Neural progenitor cell (in vitro differentiated cells): ENCODE measurements at places on chromosomes 6 and 20. TPM values are rescaled to one million over a fixed set of nuclear protein-coding genes. Genes with fewer than 3 reads are reported as not detected.

The C20orf204 gene
- total RNA-seq: 0.04 and 0.96 TPM in 2 replicates

The KCNK16 gene
- not detected in 2 replicates for total RNA-seq

The ZC2HC1B gene
- not detected in 2 replicates for total RNA-seq

The MYLK4 gene
- total RNA-seq: 0.25 TPM in 1 of 2 replicates, not detected in the other

The TSBP1 gene
- total RNA-seq: not detected in 2 replicates

- no peak for DNase-seq
Measured at GRCh38 chr6:30685157-30686008, 1.1 kb downstream of the PPP1R18 start.

DNA sequence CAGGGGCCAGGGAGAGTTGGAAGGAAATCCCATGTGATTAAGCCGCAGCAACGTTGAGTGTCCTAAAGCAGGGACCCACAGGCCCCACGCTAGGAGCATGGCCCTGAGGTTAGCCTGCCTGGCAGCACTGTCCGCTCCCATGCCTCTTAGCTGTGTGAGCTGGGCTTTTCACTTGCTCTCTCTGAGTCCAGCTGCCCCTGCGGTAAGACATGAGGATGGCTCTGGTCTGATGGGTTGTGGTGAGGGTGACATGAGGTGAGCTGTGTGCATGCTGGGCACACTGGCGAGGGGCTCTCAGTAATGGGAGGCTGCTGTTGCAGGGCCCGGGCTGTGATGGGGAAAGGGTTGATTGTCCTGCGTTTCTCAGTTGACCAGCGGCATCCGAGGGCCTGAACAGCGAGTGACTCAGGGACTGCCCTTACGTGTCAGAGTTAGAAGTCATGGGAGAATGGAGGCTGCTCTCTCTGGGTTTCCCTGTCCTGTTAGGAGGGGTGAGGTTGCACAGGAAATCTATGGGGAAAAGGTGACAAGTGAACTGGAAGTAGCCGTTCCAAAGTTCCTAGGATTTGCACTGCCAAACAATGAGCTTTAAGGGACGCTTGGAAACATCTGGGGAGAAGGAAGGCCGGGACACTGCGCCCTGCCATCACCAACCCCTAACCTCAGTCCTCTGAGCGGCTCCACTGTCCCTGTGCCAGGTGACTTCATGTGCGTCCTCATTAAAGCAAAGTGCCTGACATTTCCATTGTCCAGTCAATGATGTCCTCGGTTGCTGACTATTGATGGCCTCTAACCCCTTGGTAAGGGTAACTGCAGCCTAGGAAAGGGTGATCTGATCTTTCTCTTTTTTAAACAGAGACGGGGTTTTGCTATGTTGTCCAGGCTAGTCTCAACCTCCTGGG is 51.3 kb downstream of the ADNP start:
- no peak for DNase-seq

- DNase-seq: peak; percentile 22
Measured at GRCh38 chr20:17327185-17328148, 100.6 kb downstream of the PCSK2 start.

- no peak for DNase-seq
Measured at GRCh38 chr6:39518221-39518620, 195.7 kb upstream of the KCNK16 start.

DNA sequence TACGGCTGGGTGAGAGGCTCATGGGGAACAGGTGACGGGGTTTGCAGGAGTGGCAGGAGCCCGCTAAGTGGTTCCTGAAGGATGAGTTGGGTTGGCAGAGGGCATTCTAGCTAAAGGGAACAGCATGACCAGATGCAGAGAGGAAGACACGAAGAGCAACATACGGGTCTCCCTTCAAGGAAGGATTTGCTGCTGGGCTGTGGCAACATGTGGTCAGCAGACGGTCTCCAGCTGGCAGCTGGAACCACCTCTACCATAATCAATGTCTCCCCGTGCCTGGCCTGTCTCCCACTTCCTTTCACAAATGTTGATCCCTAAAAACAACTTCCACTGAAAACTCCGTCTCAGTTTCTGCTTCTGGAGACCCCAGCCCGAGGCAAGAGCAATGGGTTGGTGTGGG is 80.6 kb upstream of the SULF2 start:
- DNase-seq: no peak

DNA sequence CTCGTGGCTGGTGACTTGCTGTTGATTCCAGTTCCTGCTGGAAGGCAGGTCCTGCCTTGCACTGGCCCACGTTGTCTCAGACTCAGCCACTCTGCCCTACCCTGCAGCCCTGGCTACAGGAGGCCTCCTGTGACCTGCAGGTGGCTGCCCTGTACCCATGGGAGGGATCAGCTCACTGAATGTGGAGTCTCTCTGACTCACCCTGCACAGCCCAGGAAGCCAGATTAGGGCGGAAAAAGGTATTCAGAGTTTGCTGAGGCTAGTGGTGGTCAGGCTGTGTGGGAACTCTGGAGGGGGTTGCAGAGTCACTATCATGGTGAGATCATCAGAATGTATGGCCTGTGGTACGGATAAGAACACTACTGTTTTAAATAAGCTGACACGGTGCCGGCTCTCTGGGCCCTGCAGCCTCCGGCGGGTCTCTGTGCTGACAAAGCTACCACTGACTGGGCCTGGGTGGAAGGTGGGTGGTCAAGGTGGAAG is 24.7 kb upstream of the PYGB start:
- DNase-seq: peak; percentile 57

DNA sequence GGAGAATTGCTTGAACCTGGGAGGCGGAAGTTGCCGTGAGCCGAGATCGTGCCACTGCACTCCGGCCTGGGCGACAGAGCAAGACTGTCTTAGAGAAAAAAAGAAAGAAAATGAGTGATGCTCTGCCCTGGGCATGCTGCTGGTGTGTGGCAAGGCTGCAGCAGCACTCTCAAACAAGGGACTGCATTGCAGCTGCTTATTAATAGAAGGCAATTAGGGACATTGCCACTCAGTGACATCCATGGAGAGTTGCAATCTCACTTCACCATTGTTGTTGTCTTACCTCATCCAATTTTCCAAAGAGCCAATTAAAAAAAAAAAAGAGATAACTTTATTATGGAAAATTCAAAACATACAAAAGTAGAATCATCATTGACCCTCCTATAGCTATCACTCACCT is 131.1 kb downstream of the LRRC1 start:
- no peak for DNase-seq

- DNase-seq: peak; percentile 27
Measured at GRCh38 chr6:103797738-103798137, 1062.0 kb downstream of the HACE1 start.

DNA sequence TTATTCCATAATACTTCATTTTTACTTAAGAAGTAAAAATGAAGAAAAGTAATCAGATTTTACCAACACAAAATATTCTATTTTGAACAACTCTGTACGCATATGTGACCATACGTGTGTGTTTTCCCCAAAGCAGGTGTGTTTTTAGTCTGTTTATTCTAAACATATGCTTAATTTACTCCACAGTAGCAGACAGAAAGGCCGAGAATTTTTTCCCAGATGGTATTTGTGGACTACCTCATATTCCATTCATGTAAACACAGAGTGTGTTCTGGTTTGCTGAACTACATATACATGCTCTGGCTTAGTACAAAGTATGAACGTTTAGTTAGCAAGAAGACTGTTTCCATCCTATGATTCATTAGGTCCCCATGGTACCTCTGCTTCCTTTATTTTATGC is 233.3 kb upstream of the RUNX2 start:
- DNase-seq: no peak

- DNase-seq: no peak
Measured at GRCh38 chr6:148345176-148345575, 2.5 kb downstream of the SASH1 start.

DNA sequence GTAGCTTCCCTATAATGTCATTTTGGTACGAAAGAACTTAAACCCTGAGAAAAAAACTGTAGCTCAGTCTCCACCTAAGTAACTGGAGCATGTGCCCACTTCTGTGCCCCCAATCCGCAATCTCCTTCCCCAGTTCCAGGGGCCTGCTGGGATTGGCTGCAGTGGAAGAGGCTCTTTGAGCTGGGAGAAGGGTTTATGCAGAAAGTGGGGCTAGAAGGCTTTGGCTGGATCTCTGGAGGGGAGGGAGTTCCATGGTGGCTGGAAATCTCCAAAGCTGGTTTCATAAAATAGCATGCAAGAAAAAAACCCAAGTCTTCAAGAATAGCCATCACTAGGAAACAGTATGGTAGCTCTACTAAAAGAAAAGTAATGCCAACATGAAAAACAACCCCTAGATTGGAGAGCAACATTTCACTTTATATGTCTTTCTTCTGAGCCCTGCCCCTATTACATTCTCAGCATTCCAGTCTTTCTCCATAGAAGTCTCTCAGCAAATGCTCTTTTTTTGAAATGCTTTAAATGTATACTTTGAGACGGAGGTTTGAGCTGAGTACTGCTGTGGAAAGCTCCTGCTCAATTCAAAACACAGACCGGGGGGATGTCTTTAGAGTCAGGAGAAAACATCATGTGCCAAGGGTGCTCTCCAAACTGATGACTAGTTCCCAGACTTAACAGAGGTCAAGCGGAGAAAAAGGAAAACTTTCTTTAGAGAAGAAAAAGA is 36.0 kb upstream of the FOXO3 start:
- peak; percentile 11 for DNase-seq

GRCh38 chr6:98831057-98831958 is 3.1 kb upstream of the POU3F2 start:
- DNase-seq: peak; percentile 60
